BE2C (cell line): ENCODE measurements at places on chromosomes 5 and 9.

- no peak for DNase-seq
These were observed 11.1 kb downstream of the GM2A start for GRCh38 chr5:151264113-151264512.

DNA sequence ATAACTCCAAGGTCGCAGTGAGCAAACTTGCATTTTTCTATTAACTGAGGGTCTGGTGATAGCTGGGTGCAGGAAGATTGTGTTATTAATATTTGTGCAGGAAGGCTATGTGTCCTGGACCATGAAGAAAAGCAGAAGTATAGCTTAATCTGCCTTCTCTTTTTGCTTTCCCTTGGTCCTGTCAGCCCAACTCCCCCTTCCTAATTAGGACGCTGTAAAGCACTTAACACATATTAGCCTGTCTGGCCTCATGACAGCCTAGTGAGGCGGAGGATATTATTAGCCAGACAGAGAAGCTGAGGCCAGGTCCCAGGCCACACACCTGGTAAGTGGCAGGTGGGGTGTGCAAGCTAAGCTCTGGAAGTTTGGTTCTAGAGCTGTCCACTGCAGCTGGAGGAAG, 29.5 kb downstream of the SLC46A2 start:
- DNase-seq, result no peak

DNA sequence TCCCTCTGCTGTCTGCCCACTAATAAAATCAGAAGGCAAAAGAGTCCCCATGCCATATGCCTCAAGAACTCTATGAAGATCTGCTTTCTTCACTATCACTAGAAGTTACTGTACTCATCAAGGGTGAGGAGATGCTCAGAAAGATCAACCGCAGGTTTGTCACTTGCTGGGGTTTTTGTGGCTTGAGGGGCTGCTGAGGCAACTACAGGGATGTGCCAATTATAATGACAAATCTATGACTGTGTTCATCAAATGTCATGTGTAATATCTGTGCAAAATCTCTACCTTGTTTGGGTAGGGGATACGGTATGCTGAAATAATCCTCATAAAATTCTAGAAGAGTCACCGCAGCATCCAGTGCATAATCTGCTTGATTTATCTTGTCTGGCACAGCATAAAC, 13.0 kb downstream of the ERAP1 start:
- DNase-seq, result no peak

DNA sequence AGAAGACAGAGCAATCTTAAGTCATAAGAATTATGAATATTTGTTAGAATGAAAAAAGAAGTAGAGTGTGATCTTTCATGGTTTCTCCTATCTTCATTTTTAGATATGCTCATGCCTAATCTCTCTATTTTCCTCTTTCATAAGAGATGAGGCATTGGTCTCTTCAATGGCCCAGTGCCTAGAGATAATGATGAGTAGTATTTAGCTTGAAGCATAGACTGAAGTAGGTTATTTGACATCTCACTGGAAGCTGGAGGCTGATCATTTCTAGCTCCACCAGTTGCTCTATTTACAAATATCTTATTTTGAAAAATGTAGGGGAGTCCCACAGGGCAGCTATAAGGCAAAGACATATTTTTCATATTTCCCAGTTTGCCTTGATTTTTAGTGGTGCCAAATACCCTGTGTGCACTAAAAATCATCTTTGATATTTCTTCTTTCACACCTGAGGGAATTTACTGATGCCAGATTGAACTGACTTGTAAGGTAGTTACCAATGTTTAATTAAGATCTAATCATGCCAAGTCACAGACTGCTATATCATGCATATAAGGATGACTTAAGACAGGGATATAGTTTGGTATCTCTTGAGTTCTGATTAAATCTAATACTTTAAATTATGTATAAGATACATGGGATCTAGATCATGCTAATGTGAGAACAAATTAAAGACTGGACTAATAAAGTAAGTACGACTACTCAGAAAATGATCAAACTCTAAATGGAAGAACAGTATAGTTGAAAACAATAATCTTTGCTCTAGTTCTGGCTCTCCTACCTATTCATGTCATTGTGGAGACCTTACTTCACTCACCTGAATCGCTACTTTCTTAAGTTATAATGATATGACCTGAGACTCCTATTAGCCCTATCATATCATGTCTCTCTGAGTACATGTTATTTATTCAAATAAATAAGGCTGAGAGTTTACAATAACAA, 108.2 kb upstream of the IFNE start:
- no peak for DNase-seq
